Muscle of leg (tissue), 16 donors: ENCODE measurements at places on chromosomes 13 and 19.

DNA sequence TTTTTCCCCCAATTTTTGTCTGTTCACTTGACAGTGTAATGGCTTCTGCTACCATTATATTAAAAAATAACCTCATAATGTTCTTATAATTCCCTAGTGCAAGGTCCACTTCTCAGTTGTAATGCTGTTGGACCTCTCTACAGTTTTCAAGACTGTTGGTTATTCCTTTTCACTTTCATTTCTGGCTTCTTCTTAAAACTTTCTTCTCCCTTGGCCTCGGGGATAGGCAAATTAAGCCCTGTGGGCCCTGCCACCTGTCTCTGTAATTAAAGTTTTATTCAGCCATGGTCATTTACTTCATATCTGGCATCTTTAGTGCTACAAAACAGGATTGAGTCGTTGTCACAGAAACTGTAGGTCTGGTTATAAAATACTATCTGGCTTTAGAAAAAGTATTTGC is 313.5 kb downstream of the KLF12 start:
- no peak for DNase-seq

- DNase-seq: peak; percentile 58
Observed at GRCh38 chr13:50693727-50694126, 149.8 kb downstream of the DLEU7 start.

- peak; percentile 40 for DNase-seq
Observed at GRCh38 chr19:46761418-46761831, 15.2 kb upstream of the STRN4 start.

- DNase-seq: no peak
Observed at GRCh38 chr19:54492568-54492967, 10.1 kb upstream of the LAIR2 start.

GRCh38 chr19:13077240-13077639 is 25.4 kb downstream of the LYL1 start:
- peak; percentile 82 for DNase-seq

DNA sequence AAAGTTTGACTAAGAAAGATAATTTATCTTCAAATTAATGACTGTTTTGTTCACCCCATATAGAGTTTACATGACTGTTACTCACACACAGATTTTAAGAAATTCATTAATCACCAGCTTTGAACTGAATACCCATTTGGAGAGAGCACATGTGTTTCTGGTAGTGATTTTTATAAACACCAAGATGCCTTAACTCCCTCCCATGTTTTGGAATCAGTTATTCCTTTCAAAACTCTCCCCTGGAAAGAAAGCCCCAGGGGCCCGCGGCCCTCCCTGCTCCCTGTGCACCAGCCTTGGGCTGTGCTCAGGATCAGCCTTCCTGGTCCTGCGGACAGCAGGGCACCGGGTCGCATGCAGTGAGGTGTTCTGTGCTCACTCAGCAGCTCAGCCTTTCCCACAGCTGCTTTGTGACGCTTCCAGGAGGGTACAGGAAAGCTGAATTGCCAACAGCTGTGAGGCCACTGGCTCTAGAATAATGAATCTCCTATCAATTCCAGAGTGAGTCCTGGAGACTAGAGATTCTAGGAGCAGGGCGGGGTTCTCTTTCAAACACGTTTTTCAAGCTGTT is 483.2 kb downstream of the EFNB2 start:
- DNase-seq: peak; percentile 13

DNA sequence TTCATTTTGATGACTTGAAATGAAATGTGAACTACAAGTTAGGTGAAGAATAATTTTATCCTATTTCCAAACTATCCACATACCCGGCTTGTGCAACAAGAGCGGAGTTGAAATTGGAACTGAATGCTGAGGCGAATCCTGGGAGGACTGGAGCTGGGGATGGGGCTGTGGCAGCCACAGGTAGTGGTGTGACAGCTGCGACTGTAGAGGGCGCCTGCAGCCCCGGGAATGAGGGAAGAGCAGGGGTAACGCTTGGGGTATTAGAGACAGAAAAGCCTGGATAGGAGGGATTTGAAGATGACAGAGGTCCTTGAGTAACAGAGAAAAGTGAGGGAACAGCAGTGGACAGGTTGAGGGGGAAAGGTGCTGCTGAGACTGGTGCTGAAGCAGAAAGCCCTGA is 22.0 kb upstream of the STOML3 start:
- DNase-seq: no peak

- DNase-seq: peak; percentile 57
Observed at GRCh38 chr13:43573802-43574514, 212.8 kb downstream of the ENOX1 start.

- peak; percentile 14 for DNase-seq
Observed at GRCh38 chr13:99150575-99151361, 49.9 kb upstream of the UBAC2 start.

DNA sequence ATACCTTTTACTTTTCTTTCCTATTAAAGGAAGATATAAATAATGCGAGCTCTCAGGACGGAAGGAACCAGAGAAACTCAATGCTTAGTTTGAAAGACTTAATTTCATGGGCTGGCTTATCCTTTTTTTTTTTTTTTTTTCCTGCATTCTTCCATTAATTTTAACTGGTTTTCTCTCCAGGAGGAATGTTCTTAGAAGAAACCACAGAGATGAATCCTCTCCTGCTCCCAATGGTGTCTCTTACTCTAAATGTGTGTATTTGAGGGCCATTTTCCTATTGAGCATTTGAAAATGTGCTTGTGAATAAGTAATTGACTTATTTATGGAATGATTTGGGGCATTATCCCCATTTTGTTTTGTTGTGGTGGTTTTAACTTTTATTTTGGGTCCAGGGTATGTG is 494.9 kb downstream of the FOXO1 start:
- no peak for DNase-seq

DNA sequence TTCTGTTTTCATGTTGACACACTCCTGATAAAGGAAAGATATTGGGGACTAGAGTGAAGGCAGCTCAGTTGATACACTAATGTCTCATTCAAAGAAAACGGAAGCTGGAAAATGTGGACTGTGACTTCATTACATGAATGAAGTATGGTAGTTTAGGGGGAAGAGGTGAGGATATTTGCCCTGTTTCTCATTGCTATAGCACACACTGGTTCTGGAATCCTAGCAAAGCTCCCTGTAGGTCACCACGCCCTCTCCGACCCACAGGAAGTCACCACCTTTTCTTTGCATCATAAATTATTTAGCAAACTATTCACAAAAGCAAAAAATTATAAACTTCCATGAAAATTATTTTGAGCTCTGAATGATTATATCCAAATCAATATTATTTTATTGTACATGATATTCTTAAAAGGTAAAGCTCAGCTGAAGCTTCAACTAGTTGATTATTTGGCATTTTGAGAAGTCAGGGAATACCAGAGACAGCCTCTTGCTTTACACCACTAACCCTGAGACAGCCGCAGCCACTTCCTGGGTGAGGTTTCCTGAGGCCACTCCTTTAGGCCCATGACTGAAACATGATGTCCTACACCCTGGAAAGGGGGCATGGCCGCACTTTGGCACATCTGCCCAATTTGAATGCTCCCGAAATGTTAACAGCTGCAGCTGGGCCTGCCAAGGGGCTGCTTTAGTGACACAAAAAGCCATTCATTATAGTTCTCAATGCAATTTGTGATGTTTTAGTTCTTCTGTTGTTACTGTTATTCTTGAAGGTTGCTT is 50.0 kb upstream of the WDFY2 start:
- DNase-seq: peak; percentile 89

DNA sequence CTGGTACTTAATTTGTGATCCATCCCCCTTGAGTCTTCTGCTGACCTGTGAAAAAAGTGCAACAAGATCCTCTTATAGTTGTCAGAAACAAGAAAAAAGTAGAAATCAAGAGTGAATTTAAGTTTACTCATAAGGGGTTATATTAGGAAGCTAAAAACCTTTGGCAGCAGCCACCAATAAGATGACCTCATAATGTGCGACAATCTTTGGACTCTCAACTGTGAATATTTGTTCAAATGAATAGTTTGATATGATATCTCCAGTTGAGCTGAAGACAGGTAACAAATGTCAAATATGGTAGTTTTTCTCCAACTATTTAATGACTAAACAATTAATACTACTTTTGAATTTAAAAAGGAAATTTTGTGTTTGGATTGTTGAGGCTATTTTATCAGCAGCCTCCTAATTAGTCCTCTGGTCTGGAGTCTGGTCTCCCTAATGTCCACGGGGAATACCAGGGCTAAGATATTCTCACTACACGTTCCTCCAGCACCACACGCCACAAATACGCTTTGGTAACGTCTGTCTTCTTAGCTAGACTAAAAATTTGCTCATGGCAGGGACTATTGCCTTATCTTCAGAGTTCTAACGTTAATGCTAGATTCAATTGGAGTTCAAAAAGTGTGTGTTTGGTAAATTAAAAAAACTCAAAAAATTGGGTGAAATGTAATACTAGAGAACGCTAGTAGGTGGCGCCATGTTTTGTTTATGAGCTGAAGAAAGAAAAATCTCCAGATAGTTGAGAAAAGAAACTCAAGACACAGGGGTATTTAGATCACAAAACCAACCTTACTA is 51.0 kb upstream of the PDX1 start:
- DNase-seq: peak; percentile 2

DNA sequence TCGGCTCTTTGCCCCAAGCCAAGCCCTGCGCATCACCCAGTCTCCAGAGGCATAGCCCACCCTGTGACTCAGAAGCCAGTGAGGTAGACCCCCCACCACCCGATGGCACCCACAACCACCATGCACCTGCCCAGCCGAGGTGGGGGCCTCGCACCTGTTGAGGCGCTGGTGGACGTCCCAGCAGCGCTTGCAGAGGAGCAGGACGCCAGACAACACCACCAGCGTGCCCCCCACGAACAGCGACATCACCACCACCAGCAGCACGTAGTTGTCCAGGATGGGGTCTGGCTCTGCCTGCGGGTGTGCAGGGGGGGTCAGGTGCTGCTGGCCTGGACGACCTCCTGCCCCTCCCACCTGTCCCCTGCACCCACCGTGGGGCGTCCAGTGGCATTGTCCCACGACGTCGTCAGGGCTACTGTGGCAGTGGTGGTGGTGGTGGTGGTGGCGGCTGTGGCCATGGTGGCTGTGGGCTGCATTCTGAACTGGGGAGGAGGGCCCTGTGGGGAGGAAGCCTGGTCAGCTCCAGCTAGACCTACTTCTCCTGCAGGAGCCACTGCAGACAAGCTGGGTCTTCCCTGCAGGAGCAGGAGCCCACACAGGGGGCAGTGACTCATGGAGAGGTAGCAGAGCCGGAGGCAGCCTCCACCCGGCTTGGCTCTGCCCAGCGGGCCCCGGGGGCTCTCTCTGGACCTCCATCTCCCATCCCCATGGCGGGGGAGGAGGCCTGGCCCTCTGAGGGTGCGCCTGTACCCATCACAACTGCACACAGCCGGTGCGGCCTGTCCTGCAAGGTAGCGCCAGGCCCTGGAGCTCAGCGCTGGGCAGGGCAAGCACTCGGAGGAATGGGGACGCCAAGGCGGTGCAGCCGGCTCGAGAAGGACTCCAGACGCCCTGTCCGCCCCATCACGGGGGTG is 1.9 kb downstream of the CBARP start:
- DNase-seq: no peak

- peak; percentile 5 for DNase-seq
Observed at GRCh38 chr19:2038284-2039088, 12.6 kb downstream of the MKNK2 start.

DNA sequence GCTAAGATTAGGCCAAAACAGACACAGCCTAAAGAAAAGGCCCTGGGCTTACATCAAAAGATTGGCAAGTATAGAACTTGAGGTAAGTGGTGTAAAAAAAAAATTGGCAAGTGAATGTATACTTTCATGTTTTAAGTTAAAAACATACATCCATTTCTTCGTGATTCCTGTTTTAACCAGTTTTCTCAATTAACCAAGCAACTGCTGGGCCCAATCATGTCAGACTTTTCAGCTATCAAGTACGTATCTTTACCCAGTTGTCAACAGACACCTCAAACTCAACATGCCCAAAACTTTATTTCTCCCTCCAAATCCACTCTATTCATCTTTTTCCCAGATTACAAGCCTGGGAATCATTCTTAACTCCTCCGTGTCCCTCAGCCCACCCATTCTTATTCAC is 1.0 kb downstream of the PCID2 start:
- no peak for DNase-seq

- DNase-seq: no peak
Observed at GRCh38 chr19:17275441-17276175, 6.1 kb upstream of the ANKLE1 start.

GRCh38 chr13:34469196-34469986 is 472.7 kb upstream of the NBEA start:
- DNase-seq: no peak

GRCh38 chr13:111031531-111031961 is 83.6 kb upstream of the ARHGEF7 start:
- peak; percentile 46 for DNase-seq

GRCh38 chr19:8355631-8356402 is 8.1 kb upstream of the ANGPTL4 start:
- no peak for DNase-seq

GRCh38 chr19:13234518-13234917 is 84.3 kb downstream of the IER2 start:
- peak; percentile 32 for DNase-seq

DNA sequence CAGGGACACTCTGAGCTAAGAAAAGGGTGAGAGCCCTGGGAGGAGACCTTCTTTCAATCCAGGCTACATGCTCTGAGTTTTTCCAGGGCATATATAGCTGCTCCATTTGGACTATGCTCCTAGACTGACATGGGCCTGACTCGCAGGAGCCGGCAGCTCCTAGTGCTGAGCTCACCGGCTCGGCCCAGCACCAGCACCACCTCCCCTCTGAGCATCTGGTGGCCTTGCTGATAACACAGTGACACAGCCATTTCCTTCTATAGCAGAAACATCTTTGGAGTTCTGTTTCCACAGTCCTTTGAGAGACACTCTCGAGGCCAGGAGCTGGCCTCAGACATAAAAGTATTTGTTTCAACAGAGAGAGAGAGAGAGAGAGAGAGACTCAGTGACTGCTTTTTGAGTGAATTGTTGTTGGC is 184.9 kb downstream of the TM9SF2 start:
- peak; percentile 18 for DNase-seq

- no peak for DNase-seq
Observed at GRCh38 chr19:19633711-19634515, 5.9 kb upstream of the LPAR2 start.

GRCh38 chr13:20231839-20232555 is at the start of gene GJB6:
Gene GJB6, minus strand, starts transcription at chr13:20232319. Its CDS starts 8,839 bp downstream, at chr13:20223480.
- no peak for DNase-seq

GRCh38 chr13:37201081-37201480 is 95.6 kb upstream of the CSNK1A1L start:
- DNase-seq: no peak

DNA sequence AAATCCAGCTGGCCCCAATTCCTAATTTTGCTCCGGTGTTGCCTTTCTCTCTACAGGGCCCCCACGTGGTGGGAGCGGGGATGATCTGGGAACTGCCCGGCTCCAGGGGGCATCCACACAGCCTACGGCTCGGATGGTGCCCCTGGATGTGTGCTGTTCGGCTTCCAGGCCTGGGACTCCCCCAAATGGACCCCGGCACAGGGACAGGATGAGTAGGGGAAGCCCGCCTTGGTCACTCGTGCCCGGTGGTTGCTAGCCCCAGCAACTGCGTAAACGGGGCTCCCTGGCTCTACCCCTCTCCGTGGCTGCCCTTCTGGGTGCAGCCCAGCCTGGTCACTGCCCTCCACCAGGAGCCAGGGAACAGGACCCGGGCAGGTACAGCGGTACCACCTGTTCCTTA is 111.5 kb downstream of the TEX26 start:
- DNase-seq: no peak

GRCh38 chr13:101218484-101218883 is 197.8 kb downstream of the NALCN start:
- DNase-seq: no peak

GRCh38 chr19:46073268-46073922 is 32.6 kb upstream of the IGFL4 start:
- DNase-seq: no peak

GRCh38 chr13:85615031-85615430 is 184.2 kb downstream of the SLITRK6 start:
- DNase-seq: no peak

- DNase-seq: peak; percentile 46
Observed at GRCh38 chr13:99322297-99323103, 15.3 kb upstream of the GPR183 start.
